ENCODE measurements at places on chromosomes 11 and 22.

DNA sequence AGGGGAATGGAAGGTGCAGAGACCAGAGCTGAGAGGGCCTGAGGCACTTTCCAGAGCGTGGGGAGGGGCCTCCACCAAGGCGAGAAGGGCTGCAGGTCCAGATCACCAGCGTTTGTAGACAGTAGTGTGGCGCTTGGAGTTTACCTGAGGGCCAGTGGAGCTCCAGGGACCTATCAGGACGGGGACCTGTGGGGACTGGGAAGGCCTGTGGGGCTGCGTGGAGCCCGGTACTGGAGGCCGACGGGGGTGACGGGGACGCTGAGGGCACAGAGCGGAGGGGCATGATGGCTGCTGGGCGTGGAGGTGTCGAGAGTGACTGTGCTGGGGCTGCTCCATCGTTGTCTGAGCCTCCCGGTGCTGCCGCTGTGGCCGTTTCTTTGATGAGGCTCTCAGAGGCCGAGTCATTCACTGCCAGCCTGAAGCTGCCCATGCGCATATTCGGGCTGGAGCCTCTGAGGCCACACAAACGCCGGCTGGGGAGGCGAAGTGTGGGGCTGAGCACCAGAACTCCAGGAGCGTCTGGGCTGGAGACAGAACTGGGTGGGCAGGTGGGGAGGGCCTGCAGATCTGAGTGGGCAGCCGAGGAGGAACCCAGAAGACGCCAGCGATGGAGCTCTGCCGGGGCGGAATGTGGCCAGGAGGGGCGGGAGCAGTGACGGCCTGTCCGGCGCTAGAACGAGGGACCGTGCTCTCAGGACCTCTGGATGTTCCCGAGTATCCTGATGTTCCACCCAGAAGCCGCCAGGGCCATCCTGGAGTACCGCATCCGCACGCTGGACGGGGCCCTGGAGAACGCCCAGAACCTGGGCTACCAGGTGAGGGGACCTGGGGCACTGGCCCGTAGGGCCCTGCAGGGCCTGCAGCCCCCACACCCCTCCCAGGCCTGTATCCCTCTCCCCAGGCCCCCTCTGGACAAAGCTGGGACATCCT, 2.6 kb downstream of the PGGHG start:
- DNase-seq, result no peak

DNA sequence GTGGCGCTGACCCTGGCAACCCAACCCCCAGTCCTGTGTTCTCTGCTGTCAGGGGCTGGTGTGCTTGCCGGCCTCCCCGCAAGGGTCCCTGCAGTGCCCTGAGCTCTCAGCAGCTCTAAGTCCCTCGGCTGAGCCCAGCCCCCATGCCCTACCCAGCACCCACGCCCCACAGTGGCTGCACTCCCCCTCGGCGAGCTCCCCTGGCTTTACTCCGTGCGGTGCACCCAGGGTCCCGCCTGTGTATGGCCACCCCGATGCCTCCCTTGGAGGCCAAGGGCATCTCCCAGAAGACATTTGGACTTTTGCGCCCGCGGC, 72.5 kb upstream of the SHISAL1 start:
- no peak for DNase-seq

GRCh38 chr11:104105155-104105554, 58.8 kb downstream of the PDGFD start:
- DNase-seq, result no peak

- no peak for DNase-seq
Measured at GRCh38 chr11:130157101-130157500, 2.5 kb upstream of the ST14 start.

DNA sequence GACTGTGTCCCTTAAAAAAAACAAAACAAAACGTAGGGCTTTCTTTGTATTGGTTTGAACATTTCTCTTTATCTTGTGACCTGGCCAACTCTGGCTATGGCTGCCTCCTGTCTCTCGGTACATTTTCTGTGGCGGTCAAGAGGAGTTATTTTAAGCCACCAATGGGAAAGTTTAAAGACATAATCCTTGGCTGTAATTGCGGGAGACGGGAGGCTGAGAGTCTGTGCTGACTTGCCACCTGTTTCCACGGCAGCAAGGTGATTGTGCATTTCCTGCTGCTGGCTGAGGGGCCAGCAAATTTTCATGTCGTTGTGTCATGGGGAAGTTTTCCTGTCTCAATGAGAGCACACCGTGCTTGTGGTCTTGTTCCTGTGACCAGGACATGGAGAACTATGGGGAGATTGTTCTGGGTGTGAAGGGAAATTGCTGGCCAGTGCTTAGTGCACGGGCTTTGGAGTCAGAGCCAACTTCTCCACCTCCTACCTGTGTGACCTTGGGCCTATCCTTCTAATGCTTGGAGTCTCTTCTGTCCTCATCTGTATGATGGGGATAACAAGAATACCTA, 11.0 kb downstream of the PTPRJ start:
- no peak for DNase-seq

DNA sequence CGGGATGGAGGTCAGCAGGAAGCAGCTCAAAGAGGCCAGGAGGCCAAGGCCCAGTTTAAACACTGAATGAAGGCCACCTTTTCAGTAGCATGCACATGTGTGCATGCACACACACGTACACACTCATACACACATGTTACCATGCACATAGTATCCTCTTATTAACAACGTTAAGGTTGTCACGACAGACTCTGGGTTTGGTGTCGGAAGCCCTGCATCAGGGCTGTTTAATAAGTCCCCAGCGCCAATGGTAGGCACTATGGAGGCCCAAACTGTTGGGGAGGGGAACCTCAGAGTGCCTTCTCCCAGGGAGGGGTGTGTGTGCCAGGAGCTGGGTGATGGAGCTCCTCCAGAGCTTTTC, 39.5 kb upstream of the ADA2 start:
- DNase-seq, result no peak

DNA sequence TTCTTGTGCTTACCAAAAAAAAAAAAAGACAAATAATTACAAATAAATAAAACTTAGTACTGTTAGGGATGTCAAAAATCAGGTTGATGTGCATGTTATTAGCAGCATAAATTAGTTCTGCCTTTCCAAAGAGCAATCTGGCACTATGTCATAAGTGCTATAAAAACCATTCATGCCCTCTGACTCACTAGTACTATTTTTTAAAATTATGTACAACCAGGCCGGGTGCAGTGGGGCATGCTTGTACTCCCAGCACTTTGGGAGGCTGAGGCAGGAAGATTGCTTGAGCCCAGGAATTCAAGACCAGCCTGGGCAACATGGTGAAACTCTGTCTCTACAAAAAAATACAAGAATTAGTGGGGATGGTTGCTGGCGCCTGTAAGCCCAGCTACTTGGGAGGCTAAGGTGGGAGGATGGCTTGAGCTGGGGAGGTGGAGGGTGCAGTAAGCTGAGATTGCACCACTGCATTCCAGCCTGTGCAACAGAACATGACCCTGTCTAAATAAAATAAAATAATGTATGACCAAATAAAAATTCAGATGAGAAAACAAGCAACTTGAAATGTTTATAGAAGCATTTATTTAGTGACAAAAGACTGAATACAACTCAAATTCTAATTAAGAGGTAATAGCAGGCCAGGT, 25.3 kb downstream of the UEVLD start:
- no peak for DNase-seq

DNA sequence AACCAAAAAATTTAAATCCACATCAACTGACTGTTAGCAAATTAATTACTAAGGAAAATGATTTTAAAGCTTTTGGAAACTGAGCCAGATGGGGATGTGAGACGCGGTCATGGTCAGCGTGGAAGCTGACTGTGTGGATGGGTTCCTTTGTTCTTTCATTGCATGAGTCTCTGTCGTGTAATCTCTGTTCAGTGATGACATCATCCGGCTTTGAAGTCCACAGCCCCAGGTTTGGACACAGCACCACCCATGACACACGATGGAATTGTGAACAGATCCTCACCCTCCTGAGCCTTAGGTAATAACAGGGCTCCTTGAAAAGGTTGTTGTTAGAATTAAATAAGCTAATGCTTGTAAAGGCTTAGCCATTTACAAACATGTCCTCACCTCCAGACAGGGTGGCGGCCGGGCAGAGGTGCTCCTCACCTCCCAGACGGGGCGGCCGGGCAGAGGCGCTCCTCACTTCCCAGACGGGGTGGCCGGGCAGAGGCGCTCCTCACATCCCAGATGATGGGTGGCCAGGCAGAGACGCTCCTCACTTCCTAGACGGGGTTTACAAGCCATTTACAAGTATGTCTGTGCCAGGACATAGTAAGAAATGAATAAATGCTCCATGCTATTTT, 677.3 kb downstream of the TBC1D22A start:
- no peak for DNase-seq

- DNase-seq, result no peak
Measured at GRCh38 chr22:40043793-40044101, 49.0 kb downstream of the FAM83F start.

DNA sequence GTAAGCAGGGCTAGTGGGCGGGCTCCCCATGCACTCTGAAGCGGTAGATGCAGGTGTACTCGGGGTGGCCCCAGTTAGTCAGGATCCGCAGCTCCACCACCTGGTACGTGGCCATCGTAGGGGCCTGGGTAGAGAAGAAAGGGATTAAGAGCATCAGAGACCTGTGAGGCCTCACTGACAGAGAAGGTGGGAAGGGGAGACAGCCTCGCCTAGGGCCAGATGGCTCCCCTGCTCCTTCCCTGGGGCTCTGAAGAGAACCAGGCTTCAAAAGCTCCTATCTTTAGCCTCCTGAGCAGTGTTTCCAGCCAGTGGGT, 19.6 kb downstream of the SUN2 start:
- peak; percentile 42 for DNase-seq

GRCh38 chr22:49791682-49792081, 36.0 kb downstream of the BRD1 start:
- DNase-seq, result no peak

GRCh38 chr11:119523539-119524157, 100.7 kb upstream of the THY1 start:
- DNase-seq, result no peak

DNA sequence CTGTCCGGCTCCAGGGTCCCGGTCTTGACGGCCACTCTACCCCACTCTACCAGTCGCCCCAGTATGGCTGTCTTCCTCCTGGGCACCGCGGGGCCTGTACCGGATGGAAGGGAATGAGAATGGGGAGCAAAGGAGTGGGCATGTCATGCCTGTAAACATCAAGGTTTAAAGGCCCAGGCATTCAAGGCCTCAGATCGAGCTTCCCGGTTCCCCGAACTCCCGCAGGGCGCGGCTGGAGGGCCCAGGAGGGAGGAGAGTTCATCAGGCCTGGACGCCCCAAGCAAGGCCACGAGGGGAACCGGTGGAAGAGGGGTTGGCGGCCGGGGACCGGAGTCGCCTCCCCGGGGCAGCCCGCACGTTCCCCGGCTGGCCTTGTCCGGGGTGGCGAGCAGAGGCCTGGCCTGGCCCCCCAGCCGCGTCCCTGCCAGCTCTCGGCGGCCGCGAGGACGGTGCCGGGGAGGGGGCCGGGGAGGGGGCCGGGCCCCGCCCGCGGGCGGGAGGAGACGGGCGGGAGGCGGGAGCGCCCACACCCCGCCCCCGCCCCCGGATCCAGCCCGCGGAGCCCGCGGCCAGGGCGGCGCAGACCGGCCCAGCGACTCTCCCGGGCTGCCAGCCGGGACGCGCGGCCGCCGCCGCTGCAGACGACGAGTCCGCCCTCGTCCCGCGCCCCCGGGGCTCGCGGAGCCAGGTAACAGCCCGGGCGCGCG, at the start of gene CDC42EP1:
CDC42EP1 (plus strand) TSS at position 580 of the 707 bp plus-strand sequence. CDS start 5,870 bp downstream, outside the sequence.
- peak; percentile 61 for DNase-seq

GRCh38 chr22:39746600-39747262, 146.8 kb downstream of the ENTHD1 start:
- no peak for DNase-seq

- DNase-seq, result no peak
Measured at GRCh38 chr22:20319041-20319744, 667 bp downstream of the DGCR6L start.

- DNase-seq, result no peak
Measured at GRCh38 chr11:66225066-66225465, 43.4 kb upstream of the RAB1B start.
